ENCODE measurements at places on chromosomes 3 and 15. TPM values are rescaled to one million over a fixed set of nuclear protein-coding genes. Genes with fewer than 3 reads are reported as not detected.

The SLC24A5 gene
- not detected for total RNA-seq

The STXBP5L gene
- 0.04 TPM for total RNA-seq

The ALDH1L1 gene
- total RNA-seq: 0.11 TPM

The CEMIP gene
- 68.8 TPM for total RNA-seq

The TMEM212 gene
- total RNA-seq: not detected

The TMCO5A gene
- total RNA-seq: not detected

The SLC12A1 gene
- total RNA-seq: not detected

The TRNT1 gene
- 69.0 TPM for total RNA-seq

The IGSF10 gene
- total RNA-seq: 0.32 TPM

The XPC gene
- 38.8 TPM for total RNA-seq

The PRR23A gene
- not detected for total RNA-seq

The NMB gene
- total RNA-seq: 24.9 TPM

All from A375 (cell line).